ENCODE measurements at places on chromosomes 1 and 21. TPM values are rescaled to one million over a fixed set of nuclear protein-coding genes. Genes with fewer than 3 reads are reported as not detected.

FMO1 gene
- 0.66 TPM for total RNA-seq

PPM1J gene
- 1.3 TPM for total RNA-seq

NT5C1A gene
- not detected for total RNA-seq

FBXO2 gene
- 1.3 TPM for total RNA-seq

SLAMF1 gene
- not detected for total RNA-seq

OR2W3 gene
- not detected for total RNA-seq

TNFAIP8L2 gene
- total RNA-seq: not detected

ALG14 gene
- total RNA-seq: 2.8 TPM

AKT3 gene
- total RNA-seq: 31.4 TPM

ESPN gene
- total RNA-seq: under 0.01 TPM

ETV3L gene
- not detected for total RNA-seq

TSACC gene
- not detected for total RNA-seq
